SK-N-SH (cell line): ENCODE measurements at places on chromosomes 11 and 22. TPM values are rescaled to one million over a fixed set of nuclear protein-coding genes. Genes with fewer than 3 reads are reported as not detected.

GPR83 gene
- 0.02 TPM in 2 replicates for polyA plus RNA-seq

TIGD3 gene
- 0.34 and 0.41 TPM in 2 replicates for polyA plus RNA-seq

ARL14EP gene
- polyA plus RNA-seq = 7.0 and 11.2 TPM in 2 replicates

PRRG4 gene
- 0.21 TPM in 2 replicates for polyA plus RNA-seq

B3GAT3 gene
- polyA plus RNA-seq = 104 and 116 TPM in 2 replicates

KBTBD3 gene
- polyA plus RNA-seq = 1.9 and 2.0 TPM in 2 replicates

FZD4 gene
- 0.72 and 0.93 TPM in 2 replicates for polyA plus RNA-seq

ABCC8 gene
- polyA plus RNA-seq = 0.71 and 1.1 TPM in 2 replicates

ARHGEF12 gene
- 12.3 and 15.9 TPM in 2 replicates for polyA plus RNA-seq

PANX2 gene
- polyA plus RNA-seq = 1.3 and 2.4 TPM in 2 replicates

PLAAT2 gene
- 0.19 and 0.53 TPM in 2 replicates for polyA plus RNA-seq

APOBEC3C gene
- polyA plus RNA-seq = 11.7 and 12.4 TPM in 2 replicates

TUB gene
- polyA plus RNA-seq = 11.3 and 16.9 TPM in 2 replicates

- H3K4me3 ChIP-seq = no peak overlapping the region
- no peak overlapping the region for H3K27ac ChIP-seq
- no peak for DNase-seq
Measured at GRCh38 chr11:102771351-102771750, 9.1 kb downstream of the MMP10 start.

DNA sequence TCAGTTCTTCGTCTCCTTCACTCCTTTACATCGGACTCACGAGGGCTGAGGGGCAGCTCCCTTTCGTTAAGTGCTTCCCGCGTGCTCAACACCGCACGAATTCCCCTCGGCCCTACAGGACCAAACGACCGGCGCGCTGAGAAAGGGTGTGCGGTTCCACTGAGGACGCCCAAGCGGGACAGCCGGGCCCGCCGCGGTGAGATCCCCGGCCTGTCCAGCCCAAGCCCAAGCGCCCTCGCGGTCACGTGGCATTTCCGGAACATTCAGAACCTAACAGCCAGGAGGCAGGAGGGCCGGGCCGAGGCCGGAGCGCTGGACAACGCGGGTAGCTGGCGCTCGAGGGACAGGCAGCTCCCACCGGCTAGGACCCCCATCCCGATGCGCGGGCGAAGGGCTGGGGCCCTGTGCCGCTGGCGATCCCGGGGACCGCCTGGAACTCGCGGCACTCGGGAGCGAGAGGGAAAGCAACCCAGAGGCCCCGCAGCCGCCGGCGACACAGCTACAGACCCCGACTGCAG, 737 bp upstream of the STIP1 start:
- H3K4me1 ChIP-seq = peaks cover 14% of the 10 kb centered on the region; the same call in 1 of the 2 replicates
- H3K36me3 ChIP-seq = peaks cover 8% of the 10 kb centered on the region
- H3K27ac ChIP-seq = peak overlapping the region; percentile 88
- H3K4me3 ChIP-seq = peak overlapping the region; percentile 59
- no peaks in the 10 kb centered on the region for H3K27me3 ChIP-seq

DNA sequence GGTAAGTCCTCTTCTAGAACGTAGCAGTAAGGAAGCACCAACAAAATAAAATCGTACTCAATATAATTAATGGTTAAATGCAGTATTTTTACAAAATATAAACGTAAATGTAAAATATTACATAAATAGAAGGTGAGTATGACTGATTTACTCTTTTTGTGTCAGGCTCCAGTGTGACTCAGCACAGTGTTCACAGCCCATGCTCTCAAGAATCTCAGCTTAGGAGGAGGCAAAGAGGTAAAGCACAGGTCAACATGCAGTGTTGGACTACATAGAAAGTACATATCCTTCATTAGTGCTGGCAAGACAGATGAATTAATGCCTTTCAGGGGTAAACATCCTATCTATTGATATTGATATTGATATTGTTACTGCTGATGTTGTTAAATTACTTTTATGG, 2050.6 kb upstream of the RAG2 start:
- no peak for DNase-seq
- H3K4me3 ChIP-seq = no peak overlapping the region
- H3K27me3 ChIP-seq = no peaks in the 10 kb centered on the region
- no peaks in the 10 kb centered on the region for H3K36me3 ChIP-seq
- H3K4me1 ChIP-seq = no peaks in the 10 kb centered on the region

- no peaks in the 10 kb centered on the region for H3K27me3 ChIP-seq
- H3K27ac ChIP-seq = no peak overlapping the region
- H3K36me3 ChIP-seq = no peaks in the 10 kb centered on the region
- H3K4me3 ChIP-seq = no peak overlapping the region
- DNase-seq = no peak
Measured at GRCh38 chr11:39732001-39732400, 1727.5 kb downstream of the LRRC4C start.

DNA sequence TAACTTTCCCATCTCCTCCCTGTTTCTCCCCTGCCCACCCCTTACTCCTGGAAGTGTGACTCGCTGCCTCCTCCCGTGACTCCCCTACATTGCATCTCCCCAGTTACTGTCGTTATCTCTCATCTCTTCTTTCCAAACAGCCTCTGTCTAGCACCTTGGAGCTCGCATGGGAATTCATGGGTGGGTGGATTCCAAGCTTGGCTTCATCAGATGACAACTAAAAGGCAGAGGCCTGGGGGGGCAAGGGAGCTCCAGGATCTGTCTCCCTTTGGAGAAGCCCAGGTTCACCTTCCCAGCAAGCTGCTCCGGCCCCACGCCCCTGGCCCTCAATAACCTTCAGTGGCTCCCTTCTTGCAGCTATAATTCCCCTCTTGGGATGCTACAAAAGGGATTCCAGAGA, 6.9 kb upstream of the CCND1 start:
- H3K4me3 ChIP-seq = no peak overlapping the region
- no peaks in the 10 kb centered on the region for H3K36me3 ChIP-seq
- no peaks in the 10 kb centered on the region for H3K27me3 ChIP-seq
- DNase-seq = no peak
- H3K27ac ChIP-seq = peak overlapping the region; percentile 73; the same call in 1 of the 2 replicates

GRCh38 chr11:117473481-117474091, 145.9 kb downstream of the CEP164 start:
- 0 out of 2 replicates have a peak, but pooled peaks cover 8% of the 10 kb centered on the region for H3K27me3 ChIP-seq
- no peaks in the 10 kb centered on the region for H3K36me3 ChIP-seq
- H3K27ac ChIP-seq = no peak overlapping the region
- no peak for DNase-seq

DNA sequence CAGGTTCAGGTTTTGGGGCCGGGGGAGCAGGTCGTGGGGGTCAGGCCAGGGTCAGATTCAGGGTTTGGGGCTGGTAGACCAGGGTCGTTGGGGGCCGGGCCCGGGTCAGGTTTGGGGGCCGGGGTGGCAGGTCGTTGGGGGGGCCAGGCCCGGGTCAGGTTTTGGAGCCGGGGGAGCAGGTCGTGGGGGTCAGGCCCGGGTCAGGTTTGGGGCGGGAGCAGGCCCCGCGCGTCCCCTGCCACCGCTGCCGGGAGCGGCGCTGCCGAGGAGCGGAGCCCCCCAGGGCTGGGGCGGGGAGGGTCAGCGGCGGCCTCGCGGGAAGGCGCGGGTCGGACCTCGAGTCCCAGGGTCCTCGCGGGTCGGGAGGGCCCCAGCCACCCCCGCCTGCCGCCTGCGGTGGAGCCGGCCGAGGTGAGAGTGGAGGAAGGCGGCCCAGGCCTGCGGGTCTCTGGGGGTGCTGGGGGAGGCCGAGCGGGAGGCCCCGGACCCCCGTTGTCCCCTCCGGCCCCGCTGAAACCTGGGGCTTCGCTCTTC, 535 bp downstream of the TRABD start:
- H3K27ac ChIP-seq = peak overlapping the region; percentile 56; the same call in 1 of the 2 replicates
- peaks cover 53% of the 10 kb centered on the region; the same call in 1 of the 2 replicates for H3K4me1 ChIP-seq
- peak overlapping the region; percentile 73 for H3K4me3 ChIP-seq
- H3K27me3 ChIP-seq = no peaks in the 10 kb centered on the region
- DNase-seq = peak; percentile 65
- H3K36me3 ChIP-seq = peaks cover 5% of the 10 kb centered on the region; the same call in 1 of the 2 replicates

- no peak overlapping the region for H3K4me3 ChIP-seq
- peak; percentile 87 for DNase-seq
Measured at GRCh38 chr22:45867118-45867905, 109.7 kb downstream of the WNT7B start.

DNA sequence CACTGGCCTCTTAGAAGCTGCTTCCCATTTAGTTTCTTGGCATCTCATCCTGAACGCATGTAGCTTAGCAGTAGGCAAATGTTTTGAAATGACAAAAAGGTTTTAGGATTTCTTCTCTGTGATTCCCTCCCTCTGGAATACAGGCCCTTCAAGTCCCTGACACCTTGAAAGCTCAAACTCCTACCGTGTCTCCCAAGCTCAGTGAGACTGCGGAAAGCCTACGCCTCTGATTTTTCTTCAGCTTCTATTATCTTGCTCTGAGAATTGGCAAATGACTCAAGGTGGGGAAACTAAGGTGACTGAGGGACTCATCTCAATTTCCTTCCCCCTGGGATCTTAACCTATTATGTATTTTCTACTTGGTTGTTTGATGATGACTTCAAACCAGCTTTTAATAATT, 130.3 kb downstream of the ENTHD1 start:
- DNase-seq = no peak
- H3K4me3 ChIP-seq = no peak overlapping the region
- no peaks in the 10 kb centered on the region for H3K27me3 ChIP-seq
- H3K4me1 ChIP-seq = no peaks in the 10 kb centered on the region
- H3K27ac ChIP-seq = no peak overlapping the region
- H3K36me3 ChIP-seq = no peaks in the 10 kb centered on the region

- no peak overlapping the region for H3K4me3 ChIP-seq
- no peaks in the 10 kb centered on the region for H3K27me3 ChIP-seq
- no peak for DNase-seq
- peaks cover 4% of the 10 kb centered on the region for H3K36me3 ChIP-seq
Measured at GRCh38 chr11:33452836-33453624, 195.8 kb downstream of the HIPK3 start.

DNA sequence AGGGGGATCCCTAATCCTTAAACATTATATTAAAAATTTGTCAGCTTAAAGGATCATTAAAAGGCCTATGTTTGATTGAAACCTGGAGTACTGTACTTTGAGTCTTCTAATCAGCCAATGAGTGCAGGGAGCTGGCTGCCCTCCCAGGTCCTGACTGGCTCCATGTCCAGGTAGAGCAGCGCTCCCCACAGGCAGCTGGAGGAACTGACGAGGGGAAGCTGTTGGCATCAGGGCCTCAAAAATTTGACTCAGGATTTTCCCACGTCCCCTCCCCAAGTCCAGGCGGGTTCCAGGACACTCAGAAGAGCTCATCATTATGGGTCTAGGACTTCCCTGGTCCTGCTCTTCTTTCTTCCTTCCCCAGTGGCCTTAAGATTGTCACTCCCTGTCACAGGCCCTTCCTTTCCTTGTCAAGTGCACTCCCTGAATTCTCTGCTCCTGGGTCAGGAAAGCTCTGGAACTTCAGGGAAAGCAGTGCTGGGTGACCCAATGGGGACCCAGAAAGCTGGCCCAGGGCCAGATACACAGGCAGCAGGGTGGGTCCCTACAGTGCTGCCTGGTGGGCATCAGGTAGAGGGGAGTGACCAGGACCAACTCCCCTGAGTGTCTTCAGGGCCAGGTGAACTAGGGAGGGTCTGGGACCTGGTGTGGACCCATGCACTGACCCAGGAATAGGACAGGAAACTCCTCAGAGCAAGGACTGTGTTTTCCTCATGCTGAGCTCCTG, 65.5 kb downstream of the GGTLC2 start:
- DNase-seq = no peak
- H3K4me1 ChIP-seq = no peaks in the 10 kb centered on the region
- no peak overlapping the region for H3K27ac ChIP-seq
- no peak overlapping the region for H3K4me3 ChIP-seq
- H3K36me3 ChIP-seq = no peaks in the 10 kb centered on the region
- no peaks in the 10 kb centered on the region; the same call in 1 of the 2 replicates for H3K27me3 ChIP-seq

GRCh38 chr11:101907815-101908214, 7.0 kb upstream of the CEP126 start:
- H3K4me3 ChIP-seq = no peak overlapping the region
- no peaks in the 10 kb centered on the region for H3K4me1 ChIP-seq

GRCh38 chr11:721741-722345, 15.8 kb downstream of the EPS8L2 start:
- H3K4me1 ChIP-seq = no peaks in the 10 kb centered on the region
- H3K27ac ChIP-seq = no peak overlapping the region
- peaks cover 52% of the 10 kb centered on the region for H3K27me3 ChIP-seq
- no peak overlapping the region for H3K4me3 ChIP-seq
- no peaks in the 10 kb centered on the region for H3K36me3 ChIP-seq
- peak; percentile 63 for DNase-seq
